OCI-LY7 (cell line): ENCODE measurements at places on chromosomes 5 and 9.

- no peak for DNase-seq
These were observed 58.1 kb downstream of the OXCT1 start for GRCh38 chr5:41812156-41812555.

- no peak for DNase-seq
These were observed 28.0 kb downstream of the DNAI1 start for GRCh38 chr9:34486572-34486971.

GRCh38 chr9:129058965-129059795 lies 21.7 kb upstream of the DOLPP1 start:
- no peak for DNase-seq

DNA sequence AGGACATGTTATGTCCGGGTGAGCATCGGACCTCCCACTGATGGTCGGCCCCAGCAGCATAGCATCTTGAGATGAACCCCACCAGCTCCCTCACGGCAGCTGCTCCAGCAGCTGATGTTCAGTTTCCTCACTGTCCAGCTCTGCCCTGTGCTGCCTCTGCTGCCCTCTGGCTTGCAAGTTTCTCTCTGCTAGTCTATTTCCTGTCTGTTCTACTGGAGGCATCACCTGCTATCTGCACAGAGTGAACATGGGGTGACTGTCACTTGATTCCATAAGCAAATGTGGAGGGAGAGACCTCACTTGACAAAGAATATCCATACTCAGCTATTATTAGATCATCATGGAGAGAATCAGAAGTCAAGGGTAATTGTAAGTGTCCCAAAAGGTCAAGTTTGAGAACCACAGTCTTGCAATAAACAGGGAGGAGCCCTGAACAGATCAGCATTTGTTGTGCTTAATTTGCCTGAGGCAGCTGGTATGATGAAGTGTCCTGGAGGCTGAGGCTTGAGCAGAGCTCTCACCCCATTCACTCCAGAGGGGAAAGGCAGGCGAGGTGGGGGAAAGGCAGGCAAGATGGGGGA lies 702.8 kb downstream of the SEMA5A start:
- no peak for DNase-seq

- no peak for DNase-seq
These were observed 20.4 kb upstream of the NTNG2 start for GRCh38 chr9:132141344-132141947.

- DNase-seq = no peak
These were observed 189.1 kb upstream of the ADRA1B start for GRCh38 chr5:159727167-159727566.

GRCh38 chr9:130234340-130235260 lies 31.0 kb upstream of the HMCN2 start:
- no peak for DNase-seq

- DNase-seq = no peak
These were observed 130.0 kb downstream of the LHFPL2 start for GRCh38 chr5:78518365-78519197.

GRCh38 chr5:132310141-132310834 lies 16.1 kb downstream of the SLC22A4 start:
- no peak for DNase-seq

GRCh38 chr5:145945620-145946111 lies 9.3 kb downstream of the SH3RF2 start:
- no peak for DNase-seq

DNA sequence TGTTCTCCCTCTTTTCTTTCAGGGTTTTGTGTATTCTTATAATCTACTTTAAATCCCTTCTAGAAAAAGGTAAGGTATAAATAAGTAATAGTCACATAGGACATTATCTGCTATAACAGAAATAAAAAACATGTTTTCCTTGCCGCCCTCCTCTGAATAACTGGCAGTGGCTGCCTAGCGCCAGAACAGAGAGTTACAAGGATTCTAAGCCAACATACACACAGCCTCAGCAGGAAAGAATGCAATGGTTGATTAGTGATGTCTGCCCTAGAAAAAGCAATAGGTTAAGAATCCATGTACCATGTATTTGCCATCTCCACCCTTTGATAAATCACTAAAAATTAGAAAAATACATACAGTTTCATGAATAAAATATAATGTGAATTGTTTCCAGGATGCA lies 4.9 kb downstream of the MED27 start:
- no peak for DNase-seq

GRCh38 chr5:55022450-55022849 lies 1.6 kb upstream of the GZMK start:
- DNase-seq = no peak

GRCh38 chr5:180646289-180646962 lies 3.0 kb downstream of the FLT4 start:
- DNase-seq = no peak

GRCh38 chr5:154411338-154411737 lies 34.5 kb upstream of the SAP30L start:
- DNase-seq = no peak

- DNase-seq = no peak
These were observed 34.7 kb upstream of the ADRB2 start for GRCh38 chr5:148791696-148792095.

- no peak for DNase-seq
These were observed 67.9 kb upstream of the PRR16 start for GRCh38 chr5:120396186-120396585.

DNA sequence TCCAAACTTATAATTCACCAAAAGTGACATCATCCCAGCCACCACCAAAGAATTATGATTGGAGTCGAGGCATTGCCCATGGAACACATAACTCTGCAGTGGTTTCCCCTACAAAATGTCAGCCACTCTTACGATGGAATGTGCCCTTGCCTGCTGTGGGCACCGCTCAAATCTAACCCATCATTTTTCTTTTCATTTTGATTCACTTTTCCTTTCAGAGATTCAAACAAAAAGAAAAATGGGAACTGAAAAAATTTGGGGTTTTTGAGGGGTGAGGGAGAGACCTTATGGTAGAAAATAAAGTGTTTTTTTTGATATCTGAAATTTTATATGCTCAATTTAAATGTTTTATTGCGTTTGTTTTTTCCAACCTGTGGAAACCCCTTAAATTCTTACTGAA lies 28.1 kb downstream of the SMARCA2 start:
- DNase-seq = no peak

DNA sequence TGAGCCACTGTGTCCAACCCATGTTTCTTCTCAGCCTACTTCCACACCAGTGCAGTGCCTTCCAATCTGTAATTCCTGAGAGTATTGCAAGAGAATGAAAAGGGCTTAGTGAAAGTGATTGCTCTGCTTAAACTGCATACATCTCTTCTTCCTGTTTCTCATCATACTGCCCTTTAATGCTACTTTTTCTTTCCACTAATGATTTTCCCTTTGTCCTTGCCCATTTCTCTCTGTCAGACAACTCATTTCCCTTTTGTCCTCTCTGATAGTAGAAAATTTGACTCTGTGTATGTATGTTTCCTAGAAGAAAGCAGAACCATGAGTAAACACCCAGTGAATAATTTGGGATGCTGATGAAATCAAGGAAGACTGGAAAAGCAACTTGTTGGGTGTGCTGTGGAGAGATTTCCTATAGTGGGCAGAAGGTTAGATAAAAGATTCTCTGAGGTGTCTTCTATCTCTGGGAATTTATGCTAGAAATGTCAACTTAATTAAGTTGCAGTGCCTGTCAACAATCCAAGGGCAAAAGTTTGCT lies 102.2 kb upstream of the CHD1 start:
- no peak for DNase-seq

GRCh38 chr9:130483371-130483971 lies 38.7 kb downstream of the ASS1 start:
- DNase-seq = no peak

DNA sequence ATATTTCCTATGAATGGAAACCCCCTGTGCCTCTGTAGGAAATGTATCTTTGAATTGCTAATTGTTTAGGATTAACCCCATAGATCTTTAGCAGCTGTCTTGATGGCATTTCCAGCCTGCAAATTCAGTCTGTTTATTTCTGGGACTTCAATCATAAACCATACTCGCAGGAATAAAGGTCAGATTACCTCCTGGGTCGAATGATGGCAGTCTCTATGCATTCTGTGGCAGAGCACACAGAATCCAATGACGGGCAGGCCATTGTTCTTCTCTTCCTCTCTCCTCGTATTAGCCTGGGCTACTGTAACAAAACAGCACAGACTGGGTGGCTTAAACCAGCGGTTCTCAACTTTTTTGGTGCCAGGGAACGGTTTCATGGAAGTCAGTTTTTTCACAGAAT lies 199.9 kb downstream of the PCSK5 start:
- no peak for DNase-seq
